ENCODE measurements at places on chromosomes 7 and 10. TPM values are rescaled to one million over a fixed set of nuclear protein-coding genes. Genes with fewer than 3 reads are reported as not detected.

Gene KCNH2
- total RNA-seq: 0.20 TPM

GRCh38 chr7:155208681-155209477, 88.8 kb upstream of the INSIG1 start:
- ATAC-seq: no peak

DNA sequence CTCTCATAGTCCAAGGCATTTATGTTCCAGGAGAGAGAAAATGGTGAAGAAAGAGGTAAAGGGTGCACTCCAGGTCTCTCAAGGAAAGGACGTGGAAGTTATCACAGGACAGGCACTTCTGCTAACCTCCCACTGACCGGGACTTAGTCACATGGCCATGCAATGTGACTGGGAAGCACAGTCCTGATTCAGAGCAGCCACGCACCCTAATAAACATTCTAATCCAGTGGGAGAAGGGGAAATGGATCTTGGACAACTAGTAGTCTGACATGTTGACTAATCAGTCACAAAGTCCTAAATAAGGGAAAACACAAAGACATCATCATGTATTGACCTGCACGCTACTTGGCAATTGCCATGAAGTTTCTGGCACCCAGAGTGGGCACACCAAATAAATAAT, 417.5 kb upstream of the ZMIZ1 start:
- no peak for ATAC-seq

Gene ANKRD30A
- not detected for total RNA-seq

GRCh38 chr10:121974535-121975294, at the start of gene NSMCE4A:
NSMCE4A (minus strand) TSS chr10:121975217; CDS start chr10:121975165, 52 bp downstream.
- peak; percentile 94 for ATAC-seq

GRCh38 chr7:139431010-139431409, 52.5 kb downstream of the KLRG2 start:
- peak; percentile 90 for ATAC-seq

Gene CXCL12
- 14.0 TPM for total RNA-seq

Gene ASAH2
- total RNA-seq: 3.1 TPM

Gene EBLN1
- total RNA-seq: not detected

DNA sequence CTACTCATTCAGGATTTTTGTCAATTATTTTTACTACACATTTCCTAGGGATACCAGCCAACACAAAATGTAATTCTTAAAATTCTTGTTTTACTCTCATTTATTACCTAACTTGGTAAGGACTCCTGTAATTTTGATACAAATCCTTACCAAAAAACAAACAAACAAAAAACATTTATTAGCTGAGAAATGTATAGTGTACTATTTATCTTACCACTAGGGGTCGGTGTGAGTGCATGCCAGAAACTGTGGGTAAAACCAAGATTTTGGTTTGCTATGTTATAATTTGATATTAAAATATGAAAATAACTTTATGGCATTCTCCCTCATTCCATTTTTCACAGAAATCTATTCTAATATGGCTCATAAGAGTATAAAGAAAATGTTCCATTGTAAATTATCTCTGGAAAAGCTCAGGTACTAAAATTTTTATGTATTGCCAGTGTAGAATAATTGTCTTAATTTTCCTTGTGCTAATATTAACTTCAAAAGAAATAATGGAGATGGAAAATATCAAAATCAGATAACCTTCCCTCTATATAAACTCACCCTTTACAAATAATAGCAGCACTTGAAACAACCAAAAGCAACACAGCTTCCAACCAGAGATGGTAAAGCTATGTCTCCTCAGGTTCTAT, 290.8 kb upstream of the PCDH15 start:
- no peak for ATAC-seq

GRCh38 chr10:103500481-103500880, 7.0 kb downstream of the NEURL1 start:
- ATAC-seq: no peak

GRCh38 chr7:47663851-47664250, 81.9 kb upstream of the TNS3 start:
- ATAC-seq: no peak

Gene FOXI2
- total RNA-seq: 0.32 TPM

Gene PAPOLB
- not detected for total RNA-seq

- ATAC-seq: peak; percentile 68
These were observed 42.3 kb downstream of the NRCAM start for GRCh38 chr7:108413782-108414492.

GRCh38 chr10:85641479-85642009, 725.1 kb downstream of the GRID1 start:
- ATAC-seq: no peak

Gene MINPP1
- total RNA-seq: 3.9 TPM

GRCh38 chr7:69436946-69437345, 161.3 kb upstream of the AUTS2 start:
- peak; percentile 25 for ATAC-seq

DNA sequence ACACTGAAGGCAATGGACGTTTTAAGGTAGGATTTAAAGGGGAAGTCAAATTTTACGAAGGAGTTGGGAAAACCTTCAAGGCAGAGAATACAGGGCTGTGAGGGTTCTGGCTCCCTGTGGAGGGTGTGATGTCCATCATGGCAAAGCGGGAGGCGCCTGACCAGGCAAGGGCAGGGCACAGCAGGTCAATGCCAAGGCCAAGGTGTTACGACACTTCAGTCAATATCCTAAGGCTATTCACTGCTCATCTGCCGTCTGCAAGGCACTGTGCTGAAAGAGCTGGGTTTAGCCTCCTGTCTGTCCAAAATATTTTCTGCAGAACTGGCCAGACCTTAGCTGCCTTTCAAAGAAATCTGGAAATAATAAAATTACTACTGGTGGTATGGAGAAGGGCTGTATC, 297.9 kb upstream of the MGMT start:
- ATAC-seq: no peak

- ATAC-seq: no peak
These were observed 32.6 kb upstream of the HABP2 start for GRCh38 chr10:113520261-113520660.

DNA sequence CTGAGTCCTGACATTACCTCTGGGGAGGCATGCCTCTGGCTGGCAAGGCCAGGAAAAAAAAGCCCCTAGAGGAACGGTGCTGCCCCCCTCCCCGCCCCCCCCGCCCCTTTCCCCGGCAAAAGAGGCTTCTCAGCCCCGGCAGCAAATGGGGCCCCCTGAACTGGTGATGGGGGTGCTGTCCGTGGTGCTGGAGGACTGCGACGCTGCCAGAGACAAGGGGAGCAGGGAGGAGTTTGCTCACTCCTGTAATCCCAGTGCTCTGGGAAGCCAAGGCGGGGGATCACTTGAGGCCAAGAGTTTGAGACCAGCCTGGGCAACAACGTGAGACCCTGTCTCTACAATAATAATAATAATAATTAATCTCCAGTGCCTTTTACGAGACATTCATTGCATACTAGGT, 23.7 kb downstream of the SRRM3 start:
- ATAC-seq: no peak

DNA sequence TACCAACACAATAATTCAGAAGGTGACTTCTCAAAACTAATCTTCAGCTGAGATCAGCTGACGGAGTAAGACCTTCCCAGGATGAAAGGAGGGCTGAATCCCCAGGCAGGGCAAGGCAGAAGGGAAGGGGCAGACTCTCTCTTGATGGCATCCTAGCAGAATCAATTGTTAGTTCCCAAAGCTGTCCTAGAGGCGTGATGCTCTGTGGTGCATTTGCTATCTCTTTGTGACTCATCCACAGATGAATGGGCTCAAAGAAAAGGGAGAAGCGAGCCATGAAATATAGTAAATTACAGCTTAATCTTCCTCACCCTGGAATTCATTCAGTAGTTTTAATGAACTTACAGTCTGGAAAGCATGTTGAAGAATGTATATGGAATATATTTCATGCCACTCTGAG, 37.2 kb downstream of the PDE1C start:
- ATAC-seq: no peak

- ATAC-seq: no peak
These were observed 5.5 kb downstream of the FOXL3 start for GRCh38 chr7:295155-296154.

Gene CELF2
- 3.5 TPM for total RNA-seq

GRCh38 chr10:108735380-108735779, 1187.9 kb downstream of the XPNPEP1 start:
- ATAC-seq: no peak

DNA sequence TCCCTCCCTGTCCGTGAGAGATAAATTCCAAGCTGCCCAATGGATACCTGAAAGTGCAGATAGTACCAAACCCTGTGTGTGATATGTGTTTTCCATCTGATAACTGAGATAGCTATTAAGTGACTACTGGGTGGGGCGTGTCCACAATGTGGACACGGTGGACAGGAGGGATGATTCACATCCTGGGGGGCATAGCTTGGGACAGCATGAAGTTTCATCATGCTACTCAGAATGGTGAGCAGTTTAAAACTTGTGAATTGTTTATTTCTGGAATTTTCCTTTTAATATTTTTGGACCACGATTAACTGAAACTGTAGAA, 158.6 kb downstream of the CREB5 start:
- no peak for ATAC-seq

DNA sequence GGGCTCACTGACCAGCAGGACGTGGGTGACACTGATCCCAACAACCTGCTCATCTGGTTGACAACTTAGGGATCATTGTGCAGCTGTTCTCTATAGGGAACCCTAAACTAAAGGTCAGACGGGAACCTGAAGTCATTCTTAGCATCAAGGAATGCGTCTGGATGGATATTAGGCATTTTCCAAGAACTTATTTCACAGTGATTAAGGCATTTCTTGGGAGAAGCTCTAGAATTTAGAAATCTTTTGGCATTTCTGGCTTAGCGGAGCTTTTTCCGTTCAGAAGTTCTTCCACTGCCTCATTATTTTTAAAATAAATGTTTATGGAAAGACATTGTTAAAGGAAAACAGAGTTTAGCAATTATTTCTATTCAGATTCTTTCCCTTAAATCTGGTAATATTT, 303.3 kb upstream of the IGFBP3 start:
- no peak for ATAC-seq

- no peak for ATAC-seq
These were observed 50.7 kb upstream of the PLPP4 start for GRCh38 chr10:120406376-120406775.

Gene ENO4
- total RNA-seq: not detected

- no peak for ATAC-seq
These were observed 133.9 kb upstream of the FEZF1 start for GRCh38 chr7:122438492-122438891.

DNA sequence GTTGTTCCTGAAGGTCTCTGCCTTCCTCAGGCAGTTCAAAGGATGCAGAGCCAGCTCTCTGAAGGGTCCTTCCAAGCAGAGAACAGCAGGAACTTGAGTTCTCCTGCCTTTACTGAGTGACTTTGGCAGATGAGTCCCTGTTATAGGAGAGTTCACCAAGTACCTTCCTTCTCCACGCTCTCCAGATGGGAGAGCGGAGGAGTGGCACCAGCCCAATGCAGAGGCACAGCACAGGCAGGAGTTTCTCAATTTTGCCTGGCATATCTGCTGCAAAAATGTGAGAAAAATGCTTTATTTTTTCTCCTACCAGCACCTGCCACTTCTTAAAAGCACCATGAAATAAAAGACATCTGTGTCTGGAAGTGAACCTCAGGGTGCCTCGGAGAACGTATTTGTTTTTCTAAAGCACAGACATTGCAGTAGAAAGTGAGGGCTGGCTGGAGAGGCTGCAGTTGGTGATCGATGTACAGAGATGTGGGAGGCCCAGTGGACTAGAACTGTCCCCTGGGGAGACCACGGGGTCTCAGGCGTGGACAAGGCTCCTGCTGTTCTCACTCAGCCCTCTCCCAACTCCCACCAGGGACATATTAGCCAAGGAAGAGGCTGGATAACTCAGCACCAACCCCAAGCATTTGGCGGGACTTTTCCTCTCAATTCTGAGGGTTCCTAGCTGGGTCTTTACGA, 174.5 kb downstream of the WDR37 start:
- no peak for ATAC-seq

GRCh38 chr10:3924344-3924743, 139.3 kb upstream of the KLF6 start:
- ATAC-seq: peak; percentile 65

Gene DNAAF5
- 21.8 TPM for total RNA-seq

GRCh38 chr10:61166065-61166464, 222.1 kb upstream of the RHOBTB1 start:
- no peak for ATAC-seq

Gene RELN
- 0.52 TPM for total RNA-seq

DNA sequence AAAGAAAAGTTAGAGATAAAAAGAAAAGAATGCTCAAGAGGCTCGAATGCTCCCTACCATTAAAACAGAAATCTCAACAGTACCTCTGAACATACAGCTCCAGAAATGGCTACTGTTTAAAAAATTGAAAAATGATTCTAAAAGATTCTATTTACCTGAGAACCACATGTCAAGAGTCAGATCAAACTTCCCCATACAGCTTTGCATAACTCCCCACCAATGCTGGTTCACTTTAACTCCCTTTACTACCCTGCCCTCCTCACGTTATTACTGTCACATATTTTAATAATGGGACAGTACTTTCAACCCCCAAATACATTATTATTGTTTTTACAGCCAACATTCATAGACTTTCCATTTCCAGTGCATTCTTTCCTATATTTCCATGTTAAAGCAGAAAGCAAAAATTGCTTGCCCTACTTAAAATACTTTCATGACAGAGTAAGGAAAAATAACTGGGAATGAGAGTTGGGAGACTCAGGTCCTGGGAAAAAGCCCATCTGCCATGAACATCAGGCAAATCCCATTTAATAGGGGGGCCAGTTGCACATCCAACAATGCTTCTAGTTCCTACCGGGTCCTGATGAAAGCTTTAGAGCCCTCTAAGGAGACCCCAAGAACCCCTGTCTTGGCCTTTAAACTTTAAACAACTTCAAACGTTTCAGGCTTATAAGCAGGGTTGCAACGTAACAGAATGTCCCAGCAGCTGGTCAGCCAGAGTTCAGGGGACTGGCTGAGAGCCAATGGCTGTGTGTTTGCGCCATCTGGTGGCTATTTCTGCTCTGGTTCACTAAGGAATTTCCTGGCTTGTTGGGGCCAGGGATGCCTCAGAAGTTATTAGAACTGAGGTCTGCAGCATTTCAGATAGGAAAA, 247.4 kb downstream of the ELMO1 start:
- peak; percentile 56 for ATAC-seq

GRCh38 chr10:1696106-1696505, 41.2 kb downstream of the ADARB2 start:
- no peak for ATAC-seq

Gene SH2D4B
- 0.04 TPM for total RNA-seq

Gene MEOX2
- 0.60 TPM for total RNA-seq

GRCh38 chr7:28933846-28934320, 24.2 kb downstream of the TRIL start:
- ATAC-seq: no peak

DNA sequence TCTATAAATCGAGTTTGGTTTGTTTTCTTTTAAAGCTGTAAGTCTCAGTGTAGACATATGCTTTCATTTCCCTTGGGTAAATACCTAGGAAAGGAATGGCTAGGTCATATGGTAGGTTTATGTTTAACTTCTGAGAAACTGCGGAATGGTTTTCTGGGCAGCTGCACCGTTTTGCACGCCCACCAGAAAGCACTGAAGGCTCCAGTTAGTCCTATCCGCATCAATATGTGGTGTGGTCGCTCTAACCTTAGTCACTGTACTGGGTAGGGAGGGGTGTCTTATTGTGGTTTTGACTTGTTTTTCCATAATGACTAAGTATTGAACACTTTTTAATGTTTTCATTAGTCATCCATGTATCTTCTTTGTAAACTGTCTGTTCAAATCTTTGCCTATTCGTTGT, 279.5 kb upstream of the AKR1E2 start:
- no peak for ATAC-seq

Gene ERVW-1
- not detected for total RNA-seq

All from esophagus mucosa (tissue), 1 donor.